ENCODE measurements at places on chromosomes 6 and 20. TPM values are rescaled to one million over a fixed set of nuclear protein-coding genes. Genes with fewer than 3 reads are reported as not detected.

- DNase-seq, result no peak
These were observed 21.3 kb downstream of the ZNF831 start for GRCh38 chr20:59184880-59185447.

KCTD20 gene
- 52.6 TPM for total RNA-seq

DNA sequence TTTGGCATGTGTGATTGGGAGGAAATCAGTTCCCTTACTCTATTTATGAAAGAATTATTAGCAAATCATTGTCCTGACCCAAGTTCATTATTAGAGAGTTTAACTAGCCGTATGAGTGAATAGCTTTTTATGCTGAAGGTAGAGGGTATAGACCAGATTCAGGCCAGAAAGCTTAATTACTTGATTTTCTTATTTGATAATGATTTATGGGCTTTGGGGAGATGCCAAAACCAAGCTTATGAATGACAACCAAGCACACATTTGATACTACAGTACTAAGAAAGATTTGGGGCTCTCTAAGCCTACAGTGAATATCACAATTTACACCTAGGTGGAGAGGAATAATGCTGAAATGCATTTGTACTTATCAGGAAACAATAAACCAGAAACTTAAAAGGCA lies 193.2 kb downstream of the ARHGAP18 start:
- no peak for DNase-seq

DNA sequence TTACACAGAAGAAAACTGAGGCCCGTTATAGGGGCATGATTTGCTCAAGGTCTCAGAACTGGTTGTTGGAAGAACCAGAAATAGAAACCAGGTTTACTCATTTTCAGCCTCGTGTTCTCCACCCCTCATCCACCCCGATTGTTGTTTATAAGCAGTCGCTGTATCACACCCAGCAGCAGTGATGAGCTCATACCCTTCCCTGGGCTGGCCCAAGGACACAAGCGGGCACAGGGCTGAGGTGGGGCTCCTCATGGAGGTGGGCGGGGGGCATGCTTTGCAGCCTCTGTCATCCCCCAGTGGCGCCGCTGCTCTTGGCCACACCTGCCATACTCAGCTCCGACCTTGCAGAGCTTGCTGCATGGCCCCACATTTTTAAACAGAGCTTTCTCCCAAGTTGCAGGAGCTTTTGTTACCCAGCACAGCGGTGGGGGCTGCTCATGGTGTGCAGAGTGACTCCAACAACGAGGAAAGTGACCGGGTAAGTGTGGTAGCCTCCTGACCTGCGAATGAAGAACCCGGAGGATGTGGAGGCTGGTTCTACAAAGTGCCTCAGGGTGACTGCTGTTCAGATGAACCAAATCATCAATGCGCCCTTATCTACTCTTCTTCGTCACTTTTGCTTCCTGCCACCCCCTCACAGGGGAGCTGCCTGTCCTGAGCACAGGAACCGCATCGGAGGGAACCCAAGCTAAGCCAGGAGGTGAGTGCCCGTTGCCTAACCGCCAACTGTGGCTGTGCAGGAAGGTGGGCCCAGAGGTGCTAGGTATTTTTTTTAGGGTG lies 43.6 kb upstream of the NKX2-2 start:
- no peak for DNase-seq

HAO1 gene
- total RNA-seq, result not detected

Data from posterior vena cava (tissue), 2 donors.